ENCODE measurements at places on chromosomes 1 and 21.

GRCh38 chr1:63330331-63330916 lies 8.1 kb downstream of the FOXD3 start:
- DNase-seq = no peak

GRCh38 chr1:201625226-201625761 lies 86.4 kb downstream of the NAV1 start:
- no peak for DNase-seq

DNA sequence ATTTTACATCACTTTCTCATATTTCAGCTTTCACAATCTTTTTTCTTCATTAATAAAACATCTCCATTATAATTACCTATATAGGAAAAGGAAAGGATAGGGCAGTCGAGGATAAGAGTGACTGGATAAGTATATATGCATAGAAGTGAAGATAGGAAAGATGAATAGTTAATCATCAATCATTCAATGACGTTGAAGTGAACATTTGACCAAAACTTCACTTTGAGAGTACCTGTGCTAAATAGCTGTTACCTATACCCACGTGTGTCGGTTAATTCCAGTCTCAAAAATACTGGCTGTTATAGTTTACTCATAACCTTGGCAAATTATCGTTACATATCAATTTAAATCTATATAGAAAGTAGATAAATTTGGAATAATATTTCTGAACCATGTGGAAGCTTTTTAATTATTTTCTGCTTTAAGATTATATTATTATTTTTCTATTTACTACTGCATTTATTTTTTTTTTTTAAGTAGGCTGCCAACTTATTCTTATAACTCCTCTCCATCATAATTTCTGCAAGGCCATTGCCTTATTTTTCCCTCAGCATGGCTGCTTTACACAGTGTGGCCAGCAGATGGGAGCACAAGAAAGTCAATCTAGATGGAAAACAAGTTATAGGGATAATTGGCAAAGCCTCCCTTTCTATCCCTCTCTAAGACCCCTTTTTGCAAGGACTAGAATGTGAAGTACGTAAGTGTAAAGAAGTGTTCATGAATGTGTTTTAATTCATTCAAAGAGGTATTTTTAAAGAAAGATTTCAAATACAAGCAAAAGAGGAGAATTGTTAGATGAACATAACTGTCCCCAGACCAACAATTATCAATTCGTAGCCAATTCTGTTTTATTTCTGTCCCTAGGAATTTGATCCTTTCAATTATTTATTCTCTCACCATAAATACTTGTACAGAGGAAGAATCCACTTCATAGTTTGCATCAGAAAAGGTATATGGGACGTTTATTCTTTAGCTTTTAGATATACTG lies 290.4 kb downstream of the KCNT2 start:
- peak; percentile 67 for DNase-seq

DNA sequence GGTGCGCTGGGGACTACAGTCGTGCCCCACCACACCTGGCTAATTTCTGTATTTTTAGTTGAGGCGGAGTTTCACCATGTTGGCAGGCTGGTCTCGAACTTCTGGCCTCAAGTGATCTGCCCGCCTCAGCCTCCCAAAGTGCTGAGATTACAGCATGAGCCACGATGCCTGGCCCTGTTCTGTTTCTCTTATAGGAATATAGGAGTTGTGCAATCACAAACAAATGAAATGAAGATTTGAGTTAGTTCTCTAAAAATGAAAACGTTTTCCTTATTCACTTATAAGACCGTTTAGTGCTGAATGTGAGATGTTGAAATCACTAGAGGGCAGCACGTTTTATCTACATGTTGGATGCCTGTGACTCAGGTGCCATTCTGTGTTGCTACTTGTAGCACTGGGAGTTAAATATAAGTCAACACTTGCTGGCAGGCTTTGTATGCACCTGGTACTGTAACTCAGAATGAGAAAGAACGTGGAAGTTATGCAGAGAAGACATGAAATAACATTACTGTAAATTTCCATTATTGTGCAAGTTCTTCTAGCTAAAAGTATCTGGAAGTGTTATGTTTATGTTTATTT lies 45.8 kb downstream of the MIGA1 start:
- peak; percentile 83 for DNase-seq

- DNase-seq = no peak
Measured at GRCh38 chr1:85318217-85318616, 41.8 kb upstream of the BCL10 start.

- DNase-seq = no peak
Measured at GRCh38 chr21:31279986-31280385, 64.1 kb downstream of the TIAM1 start.

DNA sequence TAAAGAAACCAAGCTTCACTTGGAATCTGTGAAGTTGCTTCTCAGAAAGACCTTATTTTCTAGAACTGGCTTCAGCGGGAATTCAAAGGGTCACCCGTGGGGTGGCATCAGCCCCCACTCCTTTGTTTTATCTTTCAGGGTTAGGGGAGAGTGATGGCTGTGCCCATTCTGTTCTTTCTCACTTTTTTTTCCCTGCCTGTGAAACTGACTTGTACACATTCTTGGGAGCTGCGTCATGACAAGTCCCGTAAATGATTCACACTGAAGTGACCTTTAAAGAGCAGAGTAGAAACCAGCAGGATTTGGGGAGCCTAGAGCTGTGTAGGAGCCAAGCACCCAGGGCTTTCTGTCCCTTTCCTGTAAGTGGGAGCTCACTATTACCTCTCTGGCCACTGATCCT lies 43.8 kb downstream of the SLC44A3 start:
- no peak for DNase-seq

GRCh38 chr21:34189506-34189905 lies 116.1 kb downstream of the MRPS6 start:
- DNase-seq = peak; percentile 70

- peak; percentile 18 for DNase-seq
Measured at GRCh38 chr1:1298861-1299685, 8.7 kb downstream of the ACAP3 start.

DNA sequence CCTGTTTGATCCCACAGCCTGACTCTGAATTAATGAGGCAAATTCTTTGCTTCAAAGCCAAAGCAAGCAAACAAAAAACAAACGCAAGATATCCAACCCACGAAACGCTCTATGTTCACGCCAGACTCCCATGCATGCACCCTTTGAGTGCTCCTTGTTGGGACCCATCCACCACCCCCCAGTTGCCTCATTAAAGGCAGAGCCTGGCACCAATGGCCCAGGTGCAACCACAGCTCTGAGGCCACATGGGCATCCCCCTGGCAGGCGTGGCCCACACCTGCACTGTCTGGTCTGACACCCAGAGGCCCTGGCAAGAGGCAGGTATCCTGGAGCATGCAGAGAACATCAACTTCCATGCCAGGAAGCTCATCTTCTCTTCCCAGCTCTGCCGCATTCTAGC lies 1.1 kb upstream of the PADI4 start:
- DNase-seq = no peak

GRCh38 chr1:218112862-218113261 lies 172.2 kb upstream of the RRP15 start:
- DNase-seq = no peak

DNA sequence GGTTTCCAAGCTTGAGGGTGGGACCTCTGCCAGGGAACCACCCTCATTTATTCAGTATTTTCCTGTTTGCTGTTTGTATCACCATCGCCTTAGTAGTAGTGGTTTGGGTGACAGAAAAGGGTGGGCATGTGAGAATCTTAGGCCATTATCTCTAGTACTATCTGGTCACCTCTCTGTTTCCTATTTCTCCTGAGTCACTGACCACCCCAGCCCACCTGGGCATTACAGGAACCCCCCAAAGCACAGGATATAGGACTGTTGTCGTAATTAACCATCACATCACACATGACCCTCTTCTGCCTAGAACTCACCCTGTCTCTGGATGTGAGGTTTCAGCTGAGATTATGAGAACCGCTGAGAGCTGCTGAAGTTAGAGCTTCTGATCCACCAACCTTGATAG lies 60.4 kb downstream of the IL23R start:
- DNase-seq = no peak

- no peak for DNase-seq
Measured at GRCh38 chr21:14886001-14886400, 178.8 kb downstream of the NRIP1 start.

DNA sequence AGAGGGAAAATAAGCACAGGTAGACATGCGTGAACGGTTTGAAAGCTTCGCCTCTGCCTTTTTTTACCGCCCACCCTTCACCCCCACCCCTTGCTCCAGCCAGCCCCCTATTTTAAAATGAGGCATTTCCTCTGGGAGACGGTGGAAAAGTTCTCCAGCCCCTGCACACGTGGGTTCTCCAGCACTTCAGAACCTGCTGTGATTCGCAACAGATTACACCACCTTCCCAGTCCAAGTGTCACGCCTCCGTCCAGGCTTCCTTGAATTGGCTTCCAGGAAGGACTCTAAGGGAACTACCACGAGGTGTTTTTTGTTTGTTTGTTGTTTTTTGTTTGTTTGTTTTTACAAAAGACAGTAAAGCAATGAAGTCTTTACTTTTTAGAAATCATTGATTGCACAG lies 2.6 kb downstream of the LRRC7 start:
- peak; percentile 66 for DNase-seq

DNA sequence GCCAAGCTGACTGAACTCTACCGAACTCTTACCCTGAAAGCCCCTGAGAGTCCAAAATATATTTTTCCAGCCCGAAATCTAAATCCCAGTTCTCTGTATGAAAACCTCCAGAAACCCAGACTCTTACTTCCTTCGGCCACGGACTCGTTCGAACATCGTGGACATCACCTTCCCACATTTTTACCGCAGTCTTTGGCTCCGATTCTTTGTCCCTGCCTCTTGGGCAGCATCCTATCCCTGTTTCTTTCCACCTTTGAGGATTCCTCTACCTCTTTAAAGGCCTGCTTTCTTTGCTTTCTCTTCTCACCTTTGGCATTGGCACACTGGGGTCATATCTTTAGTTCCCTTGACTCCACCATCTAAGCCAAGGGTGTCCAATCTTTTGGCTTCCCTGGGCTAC lies 932 bp upstream of the USP24 start:
- peak; percentile 50 for DNase-seq

DNA sequence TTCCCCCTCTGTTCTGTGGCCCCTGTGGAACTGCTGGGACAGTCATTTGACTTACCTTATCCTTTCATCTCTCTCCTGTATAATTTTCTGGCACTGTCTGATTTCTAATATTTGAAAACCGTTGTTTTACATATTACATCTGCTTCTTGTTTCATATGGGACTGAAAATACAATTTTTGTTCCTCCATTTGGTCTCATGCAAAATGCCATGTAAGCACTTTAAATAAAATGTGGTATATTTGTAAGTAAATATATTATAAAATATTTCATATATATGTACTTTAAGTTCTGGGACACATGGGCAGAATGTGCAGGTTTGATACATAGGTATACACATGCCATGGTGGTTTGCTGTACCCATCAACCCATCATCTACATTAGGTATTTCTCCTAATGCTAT lies 93.9 kb upstream of the PLPPR5 start:
- DNase-seq = no peak

GRCh38 chr1:115348636-115349035 lies 10.6 kb upstream of the NGF start:
- no peak for DNase-seq

DNA sequence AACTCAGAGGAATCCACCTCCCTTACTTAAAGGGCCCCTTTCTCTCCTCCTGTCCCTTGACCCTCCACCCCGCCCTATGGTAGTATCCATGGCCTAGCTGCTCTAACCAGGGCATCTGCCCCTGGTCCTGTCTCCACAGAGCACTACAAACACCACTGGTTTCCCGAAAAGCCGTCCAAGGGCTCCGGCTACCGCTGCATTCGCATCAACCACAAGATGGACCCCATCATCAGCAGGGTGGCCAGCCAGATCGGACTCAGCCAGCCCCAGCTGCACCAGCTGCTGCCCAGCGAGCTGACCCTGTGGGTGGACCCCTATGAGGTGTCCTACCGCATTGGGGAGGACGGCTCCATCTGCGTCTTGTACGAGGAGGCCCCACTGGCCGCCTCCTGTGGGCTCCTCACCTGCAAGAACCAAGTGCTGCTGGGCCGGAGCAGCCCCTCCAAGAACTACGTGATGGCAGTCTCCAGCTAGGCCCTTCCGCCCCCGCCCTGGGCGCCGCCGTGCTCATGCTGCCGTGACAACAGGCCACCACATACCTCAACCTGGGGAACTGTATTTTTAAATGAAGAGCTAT lies 1.7 kb downstream of the BTG2 start:
- no peak for DNase-seq

DNA sequence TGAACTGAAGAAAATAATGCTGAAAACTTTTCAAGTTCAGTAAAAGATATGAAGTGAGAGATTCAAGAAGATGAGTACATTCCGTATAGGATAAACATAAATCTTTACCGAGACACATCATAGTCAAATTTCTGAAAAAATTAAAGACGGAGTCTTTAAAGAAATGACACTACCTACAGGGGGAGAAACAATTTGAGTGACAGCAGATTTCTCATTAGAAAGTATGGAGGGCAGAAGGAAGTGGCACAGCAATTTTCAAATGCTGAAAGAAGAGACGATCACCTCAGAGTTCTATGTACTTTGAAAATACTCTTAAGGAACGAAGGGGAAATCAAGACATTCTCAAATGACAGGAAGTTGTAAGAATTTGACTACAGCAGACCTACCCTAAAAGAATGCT lies 271.2 kb downstream of the ZP4 start:
- DNase-seq = peak; percentile 2

- peak; percentile 55 for DNase-seq
Measured at GRCh38 chr1:59391212-59392179, 94.6 kb downstream of the FGGY start.

DNA sequence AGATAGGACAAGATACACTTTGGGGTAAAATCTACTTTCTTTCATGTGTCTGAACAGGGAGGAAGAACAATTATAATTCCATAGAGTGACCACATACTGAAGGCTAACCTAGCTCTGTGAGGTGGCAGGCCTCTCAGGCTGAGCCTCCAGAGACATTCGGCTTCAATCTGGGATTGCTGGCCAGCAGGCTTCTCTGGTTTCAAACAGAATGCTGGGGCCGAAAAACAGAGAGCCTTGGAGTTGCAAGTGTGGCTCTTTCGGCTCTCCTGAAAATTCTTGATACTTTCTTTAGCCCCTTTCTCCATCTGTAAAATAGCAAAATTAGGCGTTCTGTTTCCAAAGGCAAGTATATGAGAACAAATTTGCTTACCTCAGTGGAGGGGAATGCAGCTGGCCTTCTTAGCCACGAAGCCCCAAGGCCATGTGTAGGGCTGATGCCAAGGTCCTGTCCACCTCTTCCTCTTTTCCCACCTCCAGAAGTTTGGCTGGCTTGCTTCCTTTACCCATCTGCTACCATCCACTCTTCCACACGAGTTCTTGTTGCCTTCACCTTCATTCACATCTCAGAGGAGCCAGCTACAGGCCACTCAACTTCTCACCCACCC lies 30.0 kb upstream of the UBE2U start:
- DNase-seq = no peak

DNA sequence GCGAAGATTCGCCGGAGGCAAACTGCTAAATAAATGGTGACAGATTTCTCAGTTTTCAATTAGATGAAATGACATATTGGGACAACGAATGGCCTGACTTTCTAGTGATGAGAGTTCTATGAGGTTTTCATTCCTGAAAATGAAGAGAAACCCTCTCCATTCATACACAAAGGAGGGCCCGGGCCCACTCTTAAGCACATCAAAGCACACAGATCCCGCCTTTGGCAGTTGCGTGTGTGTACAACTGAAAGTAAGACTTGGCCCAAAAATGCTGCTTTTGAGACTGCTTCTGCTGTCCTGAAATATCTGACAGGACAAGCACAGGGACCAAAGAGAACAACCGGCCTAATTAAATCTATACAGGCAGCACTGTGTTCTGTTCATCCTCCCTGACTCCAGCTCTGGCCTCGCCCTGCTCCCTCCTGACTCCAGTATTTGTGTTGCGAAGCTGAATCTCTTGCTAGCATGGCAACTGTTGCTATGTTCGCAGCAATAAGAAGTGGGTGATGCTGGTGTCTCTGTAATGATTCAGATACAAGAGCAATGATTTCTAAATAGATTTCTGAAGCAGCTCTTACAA lies 7.4 kb downstream of the LRRC53 start:
- no peak for DNase-seq

All from OCI-M1 (cell line).